NCI-H1417 (cell line): ENCODE measurements at places on chromosomes 1 and 21.

GRCh38 chr1:245277276-245277675 lies 122.5 kb downstream of the KIF26B start:
- no peak for DNase-seq

- DNase-seq, result no peak
Observed at GRCh38 chr1:219159946-219160645, 13.6 kb upstream of the LYPLAL1 start.

DNA sequence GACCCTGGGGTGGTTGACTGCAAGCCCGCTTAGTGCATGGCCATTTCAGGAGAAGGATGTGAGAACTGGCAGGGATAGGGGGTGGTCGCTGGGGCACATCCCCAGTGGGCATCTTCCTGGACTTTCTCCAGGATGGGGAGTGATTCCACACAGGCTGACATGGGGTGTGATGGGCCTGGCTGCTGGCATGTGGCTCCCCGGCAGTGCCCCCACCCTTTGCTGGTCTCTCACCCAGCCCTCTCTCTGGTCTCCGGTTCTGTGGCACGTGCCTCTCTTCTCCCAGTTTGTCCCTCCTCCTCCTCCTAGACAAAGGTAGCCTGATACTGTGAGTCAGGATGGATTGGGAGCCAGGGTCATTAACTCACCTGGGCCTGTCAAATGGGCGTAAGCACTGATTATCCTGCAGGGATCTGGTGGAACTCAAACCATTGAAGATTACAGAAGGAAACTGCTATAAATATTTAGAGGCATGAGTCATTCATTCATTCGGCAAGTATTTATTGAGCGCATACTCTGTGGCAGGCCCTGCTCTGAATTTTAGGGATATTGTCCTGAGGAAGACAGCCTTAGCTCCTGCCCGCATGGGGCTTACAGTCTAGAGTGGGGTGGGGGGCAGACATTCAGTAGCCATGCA lies 23.6 kb upstream of the EPS8L3 start:
- DNase-seq, result no peak

DNA sequence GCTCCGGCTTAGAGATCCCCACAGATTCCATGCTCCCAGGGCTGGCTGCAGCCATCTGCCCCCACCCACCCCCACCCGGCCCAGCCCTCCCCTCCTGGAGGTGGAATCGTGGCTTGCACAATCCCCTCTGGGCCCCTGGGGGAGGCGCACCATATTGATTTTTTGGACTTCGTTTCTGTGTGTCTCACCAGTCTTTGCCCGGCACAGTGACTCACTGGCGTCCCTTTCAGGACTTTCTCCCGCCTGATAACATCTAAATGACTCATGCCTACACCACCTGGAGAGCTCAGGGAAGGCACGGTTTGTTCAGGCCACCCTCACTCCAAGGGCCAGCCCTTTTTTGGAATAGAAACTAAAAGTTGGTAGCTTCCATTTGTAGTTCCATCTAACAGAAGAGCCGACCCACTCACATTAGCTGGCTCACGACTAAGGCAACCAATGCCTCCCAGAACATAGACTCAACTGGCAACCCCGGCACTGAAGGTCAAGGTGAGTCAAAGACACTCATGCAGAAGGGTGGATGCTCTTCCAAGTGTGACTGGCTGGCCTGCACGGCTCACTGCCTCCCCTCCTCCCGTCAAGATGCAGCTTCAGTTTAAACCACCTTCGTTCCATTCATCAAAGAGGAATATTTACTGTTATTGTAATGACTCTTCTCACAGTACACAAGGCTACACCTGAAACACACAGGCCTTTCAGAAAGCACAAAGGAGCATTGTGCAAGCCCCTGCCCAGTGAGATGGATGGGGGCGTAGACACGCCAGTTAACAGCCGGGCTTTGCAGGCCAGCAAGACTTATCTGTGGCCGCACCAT lies 18.1 kb upstream of the ETS2 start:
- DNase-seq, result no peak

DNA sequence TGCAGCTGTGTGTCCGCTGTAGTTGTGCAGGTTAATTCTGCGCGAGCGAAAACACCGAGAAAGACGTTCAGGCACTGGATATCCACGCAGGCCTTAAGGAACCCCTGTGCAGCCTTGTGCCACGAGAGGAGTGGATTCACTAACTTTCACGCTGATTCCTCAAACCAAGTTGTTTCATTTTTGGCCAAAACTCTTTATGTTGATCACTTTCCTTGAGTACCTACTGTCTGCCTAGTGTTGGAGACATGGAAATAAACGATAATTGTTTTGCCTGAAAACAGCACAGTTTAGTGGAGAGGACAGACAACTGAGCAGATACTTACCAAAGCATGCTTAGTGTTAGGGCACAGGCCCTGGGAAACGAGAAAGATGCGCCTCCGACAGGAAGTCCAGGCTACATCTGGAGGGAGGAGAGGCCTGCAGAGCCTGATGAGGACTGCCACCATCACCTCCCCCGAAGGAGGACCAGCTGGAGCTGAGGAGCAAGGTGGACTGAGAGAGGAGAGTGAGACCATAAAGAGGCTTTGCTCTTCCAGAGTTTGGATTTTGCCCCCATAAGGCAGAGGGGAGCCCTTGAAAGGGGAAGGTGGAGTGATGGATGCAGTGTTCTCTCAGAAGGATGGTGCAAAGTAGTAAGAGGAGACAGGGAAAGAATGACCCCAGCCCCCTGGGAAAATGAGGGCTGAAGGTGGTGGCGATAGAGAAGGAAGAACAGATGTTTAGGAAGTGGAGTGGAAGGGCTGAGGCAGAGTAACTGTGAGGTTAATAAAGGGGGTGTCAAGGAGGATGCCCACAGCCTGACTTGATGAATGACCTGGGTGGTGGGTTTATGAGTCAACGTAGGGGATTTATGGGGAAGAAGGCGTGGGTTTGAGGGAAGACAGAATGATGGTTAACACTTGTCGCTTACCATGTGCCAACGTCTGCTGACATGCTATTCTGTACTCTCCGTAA lies 956 bp upstream of the SCAF4 start:
- peak; percentile 57 for DNase-seq

DNA sequence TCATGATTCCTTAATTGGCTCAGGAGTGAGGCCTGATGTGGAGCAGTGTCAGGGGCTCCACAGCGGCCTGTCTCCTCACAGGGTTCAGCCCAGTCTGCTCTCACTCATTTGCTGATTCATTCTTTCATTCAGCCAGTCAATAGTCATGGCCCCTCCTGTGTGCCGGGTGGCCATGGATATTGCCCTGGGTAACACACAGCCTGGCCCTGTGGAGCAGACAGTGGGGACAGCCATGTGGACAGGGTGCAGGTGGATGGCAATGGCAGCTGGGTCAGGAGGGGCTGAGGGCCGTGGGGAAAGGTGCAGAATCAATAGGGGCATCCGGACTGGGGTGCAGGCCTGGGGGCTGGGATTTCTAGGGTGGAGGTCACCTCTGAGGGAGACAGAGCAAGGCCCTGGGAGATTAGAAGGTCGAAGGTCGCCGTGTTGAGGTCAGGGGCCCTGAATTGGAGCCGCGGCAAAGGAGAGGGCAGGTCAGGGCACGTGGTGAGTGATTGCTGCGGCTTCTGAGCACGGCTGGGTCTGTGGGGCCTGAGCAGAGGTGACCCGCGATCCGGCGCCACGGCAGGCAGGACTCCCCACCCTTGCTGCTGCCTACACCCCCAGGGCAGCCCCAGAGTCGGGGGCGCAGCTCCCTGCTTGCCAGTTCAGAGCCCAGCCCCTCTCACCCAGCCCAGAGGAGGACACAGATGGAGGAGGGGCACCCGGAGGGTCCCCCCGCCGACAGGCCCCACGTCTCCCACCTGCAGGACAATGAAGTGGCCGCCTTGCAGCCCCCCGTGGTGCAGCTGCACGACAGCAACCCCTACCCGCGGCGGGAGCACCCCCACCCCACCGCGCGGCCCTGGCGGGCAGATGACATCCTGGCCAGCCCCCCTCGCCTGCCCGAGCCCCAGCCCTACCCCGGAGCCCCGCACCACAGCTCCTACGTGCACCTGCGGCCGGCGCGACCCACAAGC lies 33.4 kb downstream of the SLC19A1 start:
- no peak for DNase-seq
